Osteocyte (in vitro differentiated cells): ENCODE measurements at places on chromosomes 13 and 19. TPM values are rescaled to one million over a fixed set of nuclear protein-coding genes. Genes with fewer than 3 reads are reported as not detected.

GRCh38 chr13:42328672-42329071 is 56.7 kb downstream of the AKAP11 start:
- H3K27me3 ChIP-seq: no peaks in the 10 kb centered on the region
- H3K36me3 ChIP-seq: peaks cover 4% of the 10 kb centered on the region
- no peak overlapping the region for H3K27ac ChIP-seq
- H3K4me3 ChIP-seq: no peak overlapping the region

- H3K27ac ChIP-seq: peak overlapping the region; percentile 83
- peaks cover 23% of the 10 kb centered on the region for H3K4me1 ChIP-seq
- peaks cover 41% of the 10 kb centered on the region for H3K36me3 ChIP-seq
- H3K27me3 ChIP-seq: no peaks in the 10 kb centered on the region
Observed at GRCh38 chr19:57192077-57192420, 749 bp downstream of the ZNF264 start.

DNA sequence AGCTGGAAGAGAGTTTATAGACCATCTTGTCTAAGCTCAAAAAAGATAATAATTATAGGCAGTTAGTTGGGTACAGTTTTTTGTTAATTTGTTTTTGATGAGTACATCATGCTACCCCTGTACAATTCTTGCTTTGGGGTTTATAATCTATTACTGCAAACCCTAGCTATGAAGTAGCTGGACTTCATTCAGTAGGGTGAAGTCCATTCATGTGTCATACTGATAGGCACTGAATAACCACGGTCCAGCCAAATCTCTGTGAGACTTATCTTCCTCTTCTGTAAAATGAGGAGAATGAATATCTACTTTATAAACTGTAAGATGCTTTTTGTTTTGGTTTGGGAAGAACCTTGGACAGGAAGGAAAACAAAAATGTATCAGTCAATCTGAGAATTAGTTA is 19.5 kb downstream of the SLC46A3 start:
- DNase-seq: no peak
- no peaks in the 10 kb centered on the region for H3K27me3 ChIP-seq
- H3K4me1 ChIP-seq: no peaks in the 10 kb centered on the region
- H3K27ac ChIP-seq: no peak overlapping the region
- peaks cover 34% of the 10 kb centered on the region for H3K36me3 ChIP-seq

- no peak overlapping the region for H3K4me3 ChIP-seq
- H3K27ac ChIP-seq: no peak overlapping the region
- H3K4me1 ChIP-seq: no peaks in the 10 kb centered on the region
- H3K27me3 ChIP-seq: peaks cover 17% of the 10 kb centered on the region
- DNase-seq: no peak
- no peaks in the 10 kb centered on the region for H3K36me3 ChIP-seq
Observed at GRCh38 chr13:39646122-39646521, 9.3 kb upstream of the COG6 start.

GRCh38 chr13:112835344-112835743 is 133.7 kb upstream of the MCF2L start:
- DNase-seq: no peak
- H3K4me3 ChIP-seq: no peak overlapping the region
- H3K4me1 ChIP-seq: peaks cover 5% of the 10 kb centered on the region
- no peaks in the 10 kb centered on the region for H3K27me3 ChIP-seq

DNA sequence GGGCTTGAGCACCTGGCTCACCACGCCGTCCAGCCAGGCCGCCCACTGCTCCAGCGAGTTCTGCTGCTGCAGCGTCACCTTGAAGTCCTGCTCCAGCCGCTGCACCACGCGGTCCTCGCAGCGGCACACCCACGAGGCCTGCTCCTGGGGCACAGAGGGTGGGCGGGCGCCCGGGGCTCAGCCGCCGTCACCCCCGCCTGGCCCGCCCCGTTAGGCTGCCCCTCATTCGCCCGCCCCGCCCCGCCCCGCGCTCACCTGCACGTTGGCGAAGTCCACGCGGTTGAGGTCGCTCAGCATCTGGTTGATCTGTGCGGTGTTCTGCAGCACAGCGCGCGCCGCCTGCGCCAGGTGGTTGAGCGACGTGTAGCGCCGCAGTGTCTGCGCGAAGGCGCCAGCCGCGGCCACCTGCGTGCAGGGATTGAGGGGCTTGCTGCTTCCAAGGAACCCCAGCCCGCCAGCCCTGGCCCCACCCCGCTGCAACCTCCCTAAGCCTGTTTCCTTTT is 11.3 kb downstream of the DCAF15 start:
- peaks cover 3% of the 10 kb centered on the region for H3K4me1 ChIP-seq
- no peaks in the 10 kb centered on the region for H3K27me3 ChIP-seq
- no peak for DNase-seq

DNA sequence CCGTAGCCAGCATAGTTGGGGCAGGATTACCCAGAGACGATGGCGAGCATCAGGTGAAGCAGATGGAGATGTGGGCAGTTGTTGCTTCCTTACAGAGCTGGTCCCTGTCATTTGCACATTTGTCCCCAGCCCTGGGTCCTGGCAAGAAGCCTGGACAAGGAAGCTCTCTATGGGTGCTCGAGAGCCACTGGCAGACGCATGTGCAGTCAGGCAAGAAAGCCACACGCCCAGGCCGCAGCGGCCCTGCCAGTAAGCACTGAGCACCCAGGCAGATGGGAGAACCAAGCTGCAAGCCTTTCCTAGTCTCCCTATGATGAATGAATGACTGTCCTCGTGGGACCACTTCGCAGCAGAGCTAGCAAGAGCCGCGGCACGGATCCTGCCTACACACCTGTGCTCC is 182.8 kb downstream of the FOXO1 start:
- no peaks in the 10 kb centered on the region for H3K36me3 ChIP-seq
- no peaks in the 10 kb centered on the region for H3K27me3 ChIP-seq
- no peak overlapping the region for H3K4me3 ChIP-seq
- H3K4me1 ChIP-seq: peaks cover 24% of the 10 kb centered on the region
- H3K27ac ChIP-seq: no peak overlapping the region

- H3K4me3 ChIP-seq: no peak overlapping the region
- H3K27ac ChIP-seq: peak overlapping the region; percentile 65
- H3K36me3 ChIP-seq: peaks cover 27% of the 10 kb centered on the region
- H3K27me3 ChIP-seq: no peaks in the 10 kb centered on the region
Observed at GRCh38 chr19:46732966-46733689, 12.7 kb upstream of the FKRP start.

GRCh38 chr19:50512999-50513745 is 541 bp downstream of the ASPDH start:
- no peak for DNase-seq
- peak overlapping the region; percentile 45 for H3K4me3 ChIP-seq
- H3K27ac ChIP-seq: no peak overlapping the region
- H3K4me1 ChIP-seq: peaks cover 21% of the 10 kb centered on the region
- no peaks in the 10 kb centered on the region for H3K36me3 ChIP-seq
- no peaks in the 10 kb centered on the region for H3K27me3 ChIP-seq

- no peak for DNase-seq
- no peaks in the 10 kb centered on the region for H3K27me3 ChIP-seq
- H3K27ac ChIP-seq: peak overlapping the region; percentile 83
- peaks cover 47% of the 10 kb centered on the region for H3K4me1 ChIP-seq
Observed at GRCh38 chr13:33110713-33111413, 94.6 kb downstream of the KL start.

- no peak for DNase-seq
- peak overlapping the region; percentile 77 for H3K4me3 ChIP-seq
- H3K4me1 ChIP-seq: peaks cover 18% of the 10 kb centered on the region
- H3K27ac ChIP-seq: peak overlapping the region; percentile 27
Observed at GRCh38 chr19:2454962-2455850, 1.6 kb downstream of the LMNB2 start.

DNA sequence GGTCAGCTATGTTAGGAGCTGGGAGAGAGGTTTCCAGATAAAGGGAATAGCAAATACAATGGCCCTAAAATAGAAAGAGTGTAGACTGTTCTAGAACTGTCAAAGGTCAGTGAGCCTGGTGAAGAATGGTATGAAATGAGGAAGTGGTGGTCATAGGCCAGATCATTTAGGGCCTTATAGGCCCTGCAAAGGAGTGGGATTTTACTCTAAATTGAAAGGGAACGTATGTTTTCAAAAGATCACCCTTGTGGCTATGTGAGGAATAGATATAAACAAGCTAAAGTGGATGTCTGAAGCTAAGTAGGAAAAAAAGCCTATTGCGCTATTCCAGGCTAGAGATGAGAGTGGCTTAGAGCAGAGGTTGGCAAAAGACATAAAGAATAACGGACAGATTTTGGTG is 70.7 kb upstream of the TDRD3 start:
- H3K27ac ChIP-seq: no peak overlapping the region
- H3K4me1 ChIP-seq: peaks cover 4% of the 10 kb centered on the region
- peaks cover under 1% of the 10 kb centered on the region for H3K27me3 ChIP-seq
- no peak overlapping the region for H3K4me3 ChIP-seq
- no peaks in the 10 kb centered on the region for H3K36me3 ChIP-seq

- no peaks in the 10 kb centered on the region for H3K27me3 ChIP-seq
- no peak for DNase-seq
- H3K4me3 ChIP-seq: no peak overlapping the region
- H3K4me1 ChIP-seq: peaks cover 7% of the 10 kb centered on the region
Observed at GRCh38 chr19:29098863-29099481, 114.0 kb downstream of the UQCRFS1 start.

DNA sequence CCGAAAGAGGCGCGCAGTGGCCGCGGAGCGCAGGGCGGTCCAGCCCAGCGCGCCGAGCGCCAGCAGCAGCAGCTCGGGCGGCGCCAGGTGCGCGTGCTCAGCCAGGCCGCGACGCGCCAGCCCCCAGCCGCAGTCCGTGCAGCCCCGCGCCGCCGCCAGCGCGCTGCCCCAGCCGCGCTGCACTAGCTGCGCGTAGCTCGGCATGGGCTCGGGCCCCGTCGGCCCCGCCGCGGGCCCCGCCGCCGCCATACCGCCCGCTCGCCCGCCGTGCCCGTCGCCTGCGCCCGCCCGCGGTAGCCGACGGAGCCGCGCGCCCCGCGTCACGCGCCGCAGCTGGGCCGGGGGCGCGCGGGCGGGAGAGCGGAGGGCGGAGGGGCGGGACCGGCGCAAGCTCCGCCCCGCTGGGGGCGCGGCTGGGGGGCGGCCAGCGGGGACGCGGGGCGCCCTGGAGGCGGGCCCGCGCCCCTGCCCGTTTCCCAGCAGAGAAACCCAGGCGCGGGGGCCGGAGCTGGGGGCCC is at the start of gene CERS1:
TSS of gene CERS1 (minus strand) at position 335 of the 518 bp plus-strand sequence. CDS start at position 249, 86 bp downstream.
- DNase-seq: no peak
- no peaks in the 10 kb centered on the region for H3K27me3 ChIP-seq
- peak within 1 kb of the TSS; percentile 81 for H3K4me3 ChIP-seq
- no peaks in the 10 kb centered on the region for H3K36me3 ChIP-seq
- H3K4me1 ChIP-seq: peaks cover 3% of the 10 kb centered on the region

GRCh38 chr13:59531571-59532091 is 632.1 kb downstream of the DIAPH3 start:
- peak overlapping the region; percentile 77 for H3K27ac ChIP-seq
- H3K27me3 ChIP-seq: peaks cover 4% of the 10 kb centered on the region
- H3K4me3 ChIP-seq: peak overlapping the region; percentile 19
- peak; percentile 91 for DNase-seq

GRCh38 chr19:7575434-7576040 is 20.1 kb upstream of the CAMSAP3 start:
- H3K4me1 ChIP-seq: no peaks in the 10 kb centered on the region
- no peak overlapping the region for H3K4me3 ChIP-seq
- no peak for DNase-seq
- H3K36me3 ChIP-seq: no peaks in the 10 kb centered on the region
- H3K27ac ChIP-seq: no peak overlapping the region

- no peak for DNase-seq
- H3K27ac ChIP-seq: no peak overlapping the region
- H3K4me3 ChIP-seq: no peak overlapping the region
- no peaks in the 10 kb centered on the region for H3K36me3 ChIP-seq
- peaks cover 13% of the 10 kb centered on the region for H3K4me1 ChIP-seq
- no peaks in the 10 kb centered on the region for H3K27me3 ChIP-seq
Observed at GRCh38 chr13:112726016-112726767, 36.4 kb downstream of the ATP11A start.

DNA sequence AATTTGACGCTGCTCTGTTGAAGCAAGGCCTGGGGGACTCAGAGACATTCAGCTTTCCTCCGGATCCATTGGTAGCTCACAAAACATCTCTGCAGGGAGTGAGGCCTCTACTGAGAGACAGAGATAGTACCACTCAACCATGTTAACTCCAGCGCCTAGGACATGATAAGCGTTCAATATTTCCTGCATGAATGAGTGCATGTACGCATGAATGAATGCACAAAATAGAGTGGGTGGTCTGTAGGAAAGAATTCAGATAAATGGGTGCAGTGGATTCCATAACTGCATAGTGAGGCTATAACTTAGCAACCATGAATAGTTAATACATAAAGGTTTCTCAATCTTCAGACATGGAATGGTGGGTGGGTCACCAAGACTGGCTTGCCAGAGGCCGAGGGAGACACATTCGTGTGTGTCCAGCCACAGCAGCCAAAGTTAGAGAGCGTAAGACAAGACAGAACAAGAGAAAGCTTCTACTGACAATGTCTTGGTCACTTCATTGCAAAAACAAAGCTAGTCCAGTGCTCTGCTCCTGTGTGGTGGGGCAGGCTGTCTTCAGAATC is 36.3 kb upstream of the RCBTB2 start:
- H3K27ac ChIP-seq: no peak overlapping the region
- H3K36me3 ChIP-seq: no peaks in the 10 kb centered on the region
- H3K4me1 ChIP-seq: peaks cover 41% of the 10 kb centered on the region
- H3K4me3 ChIP-seq: no peak overlapping the region

DNA sequence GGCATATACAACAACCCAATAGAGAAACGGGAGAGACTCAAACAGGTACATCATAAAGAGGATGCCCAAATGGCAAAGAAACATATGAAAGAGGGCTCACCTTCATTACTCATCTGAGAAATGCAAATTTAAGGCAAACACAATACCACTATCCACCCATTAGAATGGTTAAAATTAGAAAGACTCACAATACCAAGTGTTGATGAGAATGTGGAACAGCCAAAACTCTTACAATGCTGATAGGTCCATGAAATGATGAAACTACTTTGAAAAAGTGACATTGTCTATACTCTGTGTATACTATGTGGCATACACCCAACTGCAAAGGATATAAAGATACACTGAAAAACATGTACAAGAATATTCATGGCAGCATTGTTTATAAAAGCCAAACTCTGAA is 96.2 kb upstream of the TSHZ3 start:
- H3K36me3 ChIP-seq: no peaks in the 10 kb centered on the region
- no peak overlapping the region for H3K4me3 ChIP-seq
- no peaks in the 10 kb centered on the region for H3K27me3 ChIP-seq
- no peaks in the 10 kb centered on the region for H3K4me1 ChIP-seq
- no peak for DNase-seq

GRCh38 chr19:45424191-45425058 is 708 bp upstream of the ERCC1 start:
- no peaks in the 10 kb centered on the region for H3K27me3 ChIP-seq
- peaks cover 51% of the 10 kb centered on the region for H3K4me1 ChIP-seq
- DNase-seq: peak; percentile 89
- H3K4me3 ChIP-seq: peak overlapping the region; percentile 93

Gene ZNF600
- total RNA-seq: 10.2 and 10.8 TPM in 2 replicates

Gene BICRA
- total RNA-seq: 17.1 and 20.4 TPM in 2 replicates

Gene RASGRP4
- total RNA-seq: not detected in 2 replicates

Gene ZNF726
- total RNA-seq: 1.7 and 2.2 TPM in 2 replicates

Gene MBD3L4
- not detected in 2 replicates for total RNA-seq

Gene TMEM147
- total RNA-seq: 110 and 111 TPM in 2 replicates

Gene SLITRK5
- 0.08 and 0.13 TPM in 2 replicates for total RNA-seq

Gene ZNF729
- total RNA-seq: not detected in 2 replicates
